Epithelial cell of proximal tubule (primary cell): ENCODE measurements at places on chromosomes 12 and 14.
A peak's percentile ranks its signal among the peaks of the same experiment; 100 is the strongest.

DNA sequence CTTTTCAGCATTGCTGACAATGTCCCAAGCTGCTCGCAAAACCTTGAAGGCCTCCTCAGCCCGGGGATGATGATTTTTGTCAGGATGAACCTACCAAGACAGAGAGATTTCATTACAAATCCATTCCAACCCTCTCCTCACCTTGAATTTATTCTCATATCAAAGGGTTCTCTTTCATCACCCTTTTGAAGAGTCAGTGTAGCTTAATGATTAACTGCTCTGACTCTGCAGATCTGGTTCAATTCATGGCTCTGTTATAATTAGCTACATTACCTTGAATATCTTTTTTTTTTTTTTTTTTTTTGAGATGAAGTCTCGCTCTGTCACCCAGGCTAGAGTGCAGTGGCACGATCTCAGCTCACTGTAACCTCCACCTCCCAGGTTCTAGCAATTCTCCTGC, 5.6 kb downstream of the ORMDL2 start:
- DNase-seq = no peak

GRCh38 chr12:92593734-92594402, 108.9 kb upstream of the PLEKHG7 start:
- peak; percentile 37 for DNase-seq

DNA sequence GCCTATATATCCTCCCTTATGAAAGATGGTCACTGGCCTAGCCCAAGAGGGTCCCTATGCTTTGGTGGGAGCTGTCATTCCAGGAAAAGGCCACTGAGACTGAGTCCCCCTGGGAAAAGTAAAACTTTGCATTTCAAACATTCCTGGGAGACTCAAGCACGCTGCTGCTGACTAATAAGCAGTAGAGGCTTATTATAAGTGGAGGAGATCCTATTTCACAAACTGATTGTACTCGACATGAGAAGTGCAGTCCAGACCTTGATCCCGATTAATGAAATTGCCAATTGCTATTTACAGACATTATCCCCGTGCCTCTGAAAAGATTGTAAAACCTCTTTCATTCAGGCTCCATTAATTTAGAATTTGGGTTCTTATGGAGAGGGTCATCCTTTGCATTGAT, 96.6 kb downstream of the EMP1 start:
- DNase-seq = no peak

DNA sequence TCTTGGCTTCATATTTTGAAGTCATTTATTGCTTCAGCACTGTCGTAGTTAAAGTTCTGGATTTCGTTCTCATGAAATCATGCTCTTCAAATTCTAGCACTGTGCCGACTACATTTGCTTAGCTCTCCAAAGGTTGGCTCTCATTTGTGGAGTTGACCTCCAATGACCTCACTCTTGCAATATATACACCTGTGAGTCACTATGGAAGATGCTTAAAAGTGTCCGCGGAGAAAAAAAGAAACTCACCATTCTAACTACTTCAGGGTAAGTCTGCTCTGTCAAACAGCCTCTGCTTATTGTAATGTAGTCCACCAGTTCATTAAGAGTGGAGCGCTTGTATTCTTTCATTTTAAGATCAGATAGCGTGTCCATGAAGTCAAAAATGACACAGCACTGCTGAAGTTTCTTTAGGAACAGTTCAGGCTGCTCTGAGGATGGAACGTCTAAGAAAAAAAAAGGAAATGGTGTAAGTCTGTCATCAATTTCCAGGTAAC, 89.7 kb downstream of the PPP2R5E start:
- no peak for DNase-seq

- no peak for DNase-seq
Measured at GRCh38 chr14:64556526-64556925, 6.8 kb downstream of the PPP1R36 start.
